Activated CD8-positive, alpha-beta memory T cell treated with anti-CD3 and anti-CD28 coated beads, Interleukin-2, amount 10 ng/mL, durations not matched to agents 7 days and 5 days (primary cell): ENCODE measurements at places on chromosomes 2 and 18. TPM values are rescaled to one million over a fixed set of nuclear protein-coding genes. Genes with fewer than 3 reads are reported as not detected.

Gene ERMN
- total RNA-seq, result 2.9 TPM

Gene ANKRD39
- 42.6 TPM for total RNA-seq

Gene DSC1
- total RNA-seq, result not detected

Gene BAZ2B
- total RNA-seq, result 15.6 TPM

Gene SERPINB13
- total RNA-seq, result not detected

Gene STARD6
- 0.20 TPM for total RNA-seq

Gene SAG
- 0.23 TPM for total RNA-seq

Gene DQX1
- total RNA-seq, result 0.38 TPM

DNA sequence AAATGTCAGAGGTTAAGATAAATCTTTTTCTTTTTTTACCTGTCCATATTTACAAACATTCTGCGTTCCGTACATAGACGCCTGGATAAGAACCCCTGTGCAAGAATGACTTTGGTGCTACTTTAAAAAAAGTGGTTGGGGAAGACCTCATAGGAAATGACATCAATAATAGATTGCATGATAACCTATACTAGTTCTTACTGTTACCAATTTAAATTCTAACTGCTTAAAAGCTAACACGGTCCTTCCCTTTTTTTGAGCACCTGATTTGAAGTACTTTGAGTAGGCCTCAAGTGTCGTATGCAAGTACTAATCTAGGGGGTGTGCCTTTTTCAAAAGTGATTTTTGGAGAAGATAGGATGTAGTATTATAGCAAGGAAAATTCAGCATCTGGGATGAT, 2.1 kb downstream of the SLC39A10 start:
- DNase-seq, result no peak

GRCh38 chr18:9708057-9708433, at the start of gene RAB31:
Gene RAB31 (plus strand): TSS chr18:9708301. CDS start chr18:9708406, 105 bp downstream.
- no peak for DNase-seq

GRCh38 chr2:174038462-174038861, 73.3 kb upstream of the SP3 start:
- no peak for DNase-seq

- DNase-seq, result no peak
These were observed 277.9 kb upstream of the HS6ST1 start for GRCh38 chr2:128596396-128597120.

DNA sequence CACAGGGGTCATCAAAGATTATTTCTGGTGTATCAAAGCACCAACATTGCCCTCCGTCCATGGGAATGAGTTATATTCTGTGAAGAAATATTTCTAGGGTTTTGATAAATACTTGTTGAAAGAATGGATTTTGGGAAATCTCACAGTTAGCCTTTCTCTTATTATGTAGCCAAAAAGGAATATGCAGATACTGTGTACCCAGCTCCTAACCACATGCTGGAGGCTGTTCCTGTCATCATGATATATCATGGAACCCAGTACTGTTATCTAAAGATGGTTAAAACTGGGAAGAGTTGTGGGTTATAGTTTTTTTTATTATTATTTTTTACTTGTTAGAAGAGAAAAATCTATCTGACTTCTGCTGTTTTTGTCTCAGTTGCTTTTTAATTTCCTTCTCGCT, 82.8 kb downstream of the POLE4 start:
- DNase-seq, result no peak

DNA sequence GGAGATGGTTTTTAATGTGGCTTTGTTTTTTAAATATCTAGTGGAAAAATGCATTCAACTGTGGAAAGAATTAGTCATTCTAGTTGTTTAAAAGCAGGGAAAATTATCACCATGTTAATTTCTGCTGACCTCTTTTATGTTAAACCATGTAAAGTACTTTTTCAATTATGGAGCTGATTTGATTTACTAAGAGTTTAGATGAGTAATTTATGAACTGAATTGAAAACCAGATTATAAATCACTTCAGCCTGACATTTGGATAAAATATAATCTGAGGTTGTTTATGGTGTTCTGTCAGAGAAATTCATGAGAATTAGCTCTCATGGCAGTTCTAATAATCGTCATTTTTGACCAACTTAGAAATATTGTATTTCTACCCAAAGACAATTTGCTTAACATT, 11.6 kb downstream of the ITGA4 start:
- no peak for DNase-seq

DNA sequence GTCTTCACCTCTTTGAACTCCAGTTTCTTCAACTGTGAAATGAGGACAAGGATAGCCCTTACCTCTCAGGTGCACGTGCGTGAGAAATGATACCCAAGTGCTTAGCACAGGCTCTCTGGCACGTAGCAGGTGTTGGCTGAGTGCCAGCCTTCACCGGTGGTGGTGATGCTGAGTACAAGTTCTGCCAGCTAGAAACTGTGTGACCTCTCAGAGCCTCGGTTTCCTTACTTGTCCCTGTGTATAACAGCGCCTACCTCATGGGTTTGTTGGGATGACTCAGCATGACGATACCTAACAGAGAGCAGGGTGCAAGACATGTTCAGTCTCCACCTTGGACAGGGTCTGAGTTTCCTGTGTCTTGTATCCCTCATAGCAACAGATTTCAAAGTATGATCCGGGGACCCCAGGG, 205.1 kb downstream of the TNS1 start:
- DNase-seq, result peak; percentile 39

DNA sequence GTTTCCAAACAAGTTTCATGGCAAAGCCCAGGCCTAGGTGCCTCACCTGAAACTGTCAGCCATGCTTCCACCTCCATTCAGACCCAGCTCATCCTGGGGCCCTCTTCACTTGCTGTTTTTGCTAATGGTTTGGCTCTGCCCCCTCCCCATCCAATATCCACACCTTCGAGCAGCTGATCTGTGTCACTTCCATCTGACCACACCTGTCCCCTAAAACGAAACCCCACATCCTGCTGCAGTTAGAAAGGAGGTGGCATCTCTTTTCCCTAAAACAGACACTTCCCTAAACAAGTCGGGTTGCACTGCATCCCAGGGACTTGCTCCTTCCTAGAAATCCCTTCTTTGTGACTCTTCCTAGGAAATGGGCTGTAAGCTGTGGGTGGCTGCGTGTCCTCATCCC, 748.7 kb upstream of the SALL3 start:
- no peak for DNase-seq

DNA sequence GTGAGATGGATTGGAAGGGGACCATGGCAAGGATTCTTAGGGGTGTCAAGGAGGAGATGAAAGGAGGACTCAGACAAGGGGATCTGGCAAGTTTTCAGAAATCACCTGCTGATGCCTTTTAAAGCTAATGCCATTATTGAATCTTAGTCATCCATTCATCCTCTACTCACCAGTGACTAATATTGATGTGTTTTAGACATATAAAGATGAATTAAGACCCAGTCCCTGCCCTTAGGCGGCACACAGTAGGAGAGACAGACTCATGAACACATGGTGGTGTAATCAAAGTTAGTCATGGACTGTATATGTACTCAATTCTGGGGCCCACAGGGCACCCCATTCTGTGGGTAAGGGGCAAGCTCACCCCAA, 56.5 kb upstream of the ATL2 start:
- DNase-seq, result no peak

GRCh38 chr2:24345937-24346336, 14.4 kb downstream of the ITSN2 start:
- DNase-seq, result no peak

DNA sequence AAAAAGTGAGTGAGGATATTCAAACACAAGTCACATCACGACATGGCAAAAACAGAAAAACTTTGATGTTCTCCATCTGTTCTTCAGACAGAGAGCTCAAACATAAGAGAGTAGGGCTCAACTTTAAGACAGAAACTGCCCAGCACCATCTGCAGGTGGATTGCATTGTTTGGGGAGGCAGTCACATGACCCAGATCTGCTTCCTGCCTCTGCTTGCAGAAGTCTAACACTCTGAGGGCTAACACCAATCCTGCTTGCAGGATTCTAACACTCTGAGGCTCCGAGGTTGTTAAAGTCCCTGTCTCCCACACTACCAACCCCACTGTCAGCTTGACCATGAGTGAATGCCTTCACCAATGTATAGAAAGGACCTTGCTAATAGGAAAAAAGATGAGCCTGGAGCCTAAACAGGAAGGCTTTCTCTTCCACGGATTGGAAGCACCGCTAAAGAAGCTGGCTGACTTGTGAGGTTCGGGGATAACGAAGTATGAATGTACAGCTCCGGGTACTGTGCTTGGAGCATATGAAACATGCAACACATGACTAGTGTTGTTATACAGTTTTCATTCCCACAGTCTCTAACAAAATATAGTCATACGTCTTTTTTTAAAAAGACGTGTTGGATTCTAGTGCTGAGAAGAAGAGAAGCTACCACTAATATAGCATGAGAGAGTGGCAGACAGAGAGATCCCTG, 176.6 kb upstream of the CREB1 start:
- no peak for DNase-seq

DNA sequence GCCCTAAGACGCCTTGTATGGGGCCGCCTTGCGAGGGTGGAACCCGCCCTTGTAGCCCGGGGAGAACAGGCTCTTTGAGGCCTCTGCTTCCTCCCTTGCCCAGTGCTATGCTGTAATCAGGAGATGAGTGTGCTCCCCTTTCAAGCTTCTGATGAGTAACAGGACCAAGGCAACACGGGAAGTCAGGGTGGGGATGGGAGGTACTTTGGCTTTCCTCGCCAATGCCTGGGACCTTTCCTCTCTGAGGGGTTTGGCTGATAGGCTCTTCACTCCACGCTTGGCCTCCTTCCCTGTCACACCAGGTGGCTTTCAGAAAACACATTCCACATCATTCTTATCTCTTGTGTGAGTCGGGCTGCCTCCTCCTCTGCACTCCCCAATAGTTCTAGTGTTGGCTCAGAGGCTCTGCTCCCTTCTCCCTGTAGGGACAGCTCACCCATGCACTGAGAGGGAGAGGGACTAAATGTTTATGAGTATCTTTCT, 223.7 kb upstream of the TRIB2 start:
- peak; percentile 58 for DNase-seq

DNA sequence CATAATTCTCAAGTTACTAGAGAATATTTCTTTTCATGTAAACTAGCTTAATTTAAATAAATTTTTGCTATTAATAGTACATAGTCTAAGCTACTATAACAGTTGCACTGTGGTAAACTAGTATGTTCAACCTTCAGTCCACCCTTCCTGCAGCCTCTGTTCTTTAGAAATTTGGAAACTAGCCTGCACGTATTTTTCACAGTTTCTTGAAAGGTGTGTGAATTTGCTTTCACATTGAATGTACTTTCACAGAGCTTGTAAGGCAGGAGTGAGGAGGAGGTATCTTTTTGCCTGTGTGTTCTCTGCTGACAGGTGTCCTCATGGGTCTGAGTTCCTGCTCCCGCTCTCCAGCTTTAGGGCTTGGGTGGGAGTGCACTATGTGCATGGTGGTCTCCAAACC, 117.5 kb downstream of the ATP9B start:
- DNase-seq, result no peak

- DNase-seq, result no peak
These were observed 77.1 kb downstream of the SPATS2L start for GRCh38 chr2:200383380-200384110.

DNA sequence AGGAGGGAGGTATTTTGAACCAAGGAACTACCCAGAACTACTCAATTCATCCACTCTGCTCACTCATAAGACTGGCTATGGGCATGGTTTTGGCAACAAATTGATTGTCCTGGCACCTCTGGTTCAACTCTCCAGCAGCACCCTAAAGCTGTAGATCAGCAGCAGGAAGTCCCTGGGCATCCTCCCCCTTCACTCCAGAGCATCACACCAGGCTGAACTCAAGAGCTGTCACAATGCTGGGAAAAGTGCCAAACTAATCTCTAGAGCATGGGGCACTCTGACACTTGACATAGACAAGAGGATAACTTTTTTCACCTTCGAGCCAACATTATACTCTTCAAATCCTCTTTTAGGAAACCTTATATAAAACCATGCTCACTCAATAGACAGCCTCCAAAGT, 154.1 kb upstream of the RBBP8 start:
- no peak for DNase-seq

DNA sequence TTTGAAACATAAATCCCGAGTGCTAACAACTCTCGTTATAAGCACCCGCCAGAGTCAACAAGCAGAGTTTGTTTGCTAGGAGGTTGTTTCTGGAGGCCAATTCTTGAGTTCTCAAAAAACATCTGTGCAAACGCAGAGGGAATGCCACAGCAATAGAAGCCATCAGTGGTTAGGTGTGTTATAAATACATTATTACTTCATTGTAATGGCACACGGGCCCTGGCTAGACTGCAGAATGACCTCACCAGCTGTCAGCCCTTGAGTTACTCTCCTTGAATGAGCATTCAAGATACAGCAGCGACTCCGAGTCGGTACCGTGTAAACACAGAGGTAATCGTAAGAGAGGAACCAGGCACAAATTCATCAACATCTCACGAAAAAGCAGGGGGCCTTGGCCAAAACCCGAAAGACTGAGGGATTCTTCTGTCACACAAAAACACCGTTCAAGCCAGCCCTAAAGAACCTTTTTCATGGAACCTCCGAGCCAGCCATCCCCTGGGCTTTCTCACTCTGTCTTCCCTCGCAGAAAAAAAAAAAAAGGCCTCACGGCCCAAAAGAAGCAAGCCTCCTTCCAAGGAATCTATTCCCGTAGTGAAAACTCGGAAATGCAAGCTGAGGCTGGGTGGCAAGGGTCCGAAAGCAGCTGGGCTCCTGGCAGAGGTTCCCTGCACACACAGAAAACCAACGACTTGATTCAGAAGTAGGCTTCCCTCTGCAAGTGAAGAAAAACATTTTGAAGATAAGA, 133.7 kb upstream of the MEIS1 start:
- DNase-seq, result no peak

DNA sequence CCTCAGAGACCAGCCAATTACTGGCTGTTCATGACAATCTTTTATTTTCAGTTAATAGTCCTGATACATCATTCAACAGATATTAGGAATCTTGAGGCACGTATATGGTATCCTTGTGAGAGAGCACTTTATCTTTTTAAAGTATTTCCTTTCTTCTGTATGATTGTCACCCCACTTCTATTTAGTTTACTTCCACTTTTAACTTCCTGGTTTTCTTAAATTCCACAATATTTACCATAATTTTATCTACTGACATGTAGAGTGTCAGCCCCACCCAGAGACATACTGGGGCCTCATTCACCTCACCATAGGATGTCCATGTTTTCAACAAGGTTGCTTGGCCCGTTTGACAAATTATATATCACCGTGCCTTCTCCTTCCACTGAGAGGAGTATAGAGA, 182.9 kb upstream of the ID2 start:
- DNase-seq, result no peak

DNA sequence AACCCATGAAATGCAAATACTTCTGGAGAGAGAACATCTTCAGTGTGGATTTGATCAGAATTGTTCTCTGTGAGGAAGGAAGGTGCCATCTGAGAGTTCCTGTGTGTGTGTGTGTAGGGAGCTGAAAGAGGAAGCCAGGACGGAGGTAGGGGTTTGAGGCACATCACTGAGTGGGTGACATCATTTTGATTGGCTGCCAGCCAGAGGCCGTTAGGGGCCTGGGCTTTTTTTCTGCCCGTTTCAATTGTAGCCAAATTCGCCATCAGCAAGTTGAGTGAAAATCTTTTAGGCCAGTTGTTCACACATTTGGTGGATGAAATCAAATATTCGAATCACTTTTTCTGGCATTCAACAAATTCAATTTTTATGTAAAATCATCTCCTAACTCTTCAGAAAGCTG, 48.9 kb downstream of the TSN start:
- no peak for DNase-seq
